ENCODE measurements at places on chromosomes 11 and 22. TPM values are rescaled to one million over a fixed set of nuclear protein-coding genes. Genes with fewer than 3 reads are reported as not detected.

Gene MUC5B
- total RNA-seq: not detected

Gene SLC5A12
- total RNA-seq: not detected

Gene CRACR2B
- total RNA-seq: 3.5 TPM

Gene LGR4
- total RNA-seq: 10.8 TPM

Gene KRTAP5-8
- not detected for total RNA-seq

Gene ARFIP2
- 27.4 TPM for total RNA-seq

All from posterior vena cava (tissue), 2 donors.